ENCODE measurements at places on chromosomes 13 and 19. TPM values are rescaled to one million over a fixed set of nuclear protein-coding genes. Genes with fewer than 3 reads are reported as not detected.

DNA sequence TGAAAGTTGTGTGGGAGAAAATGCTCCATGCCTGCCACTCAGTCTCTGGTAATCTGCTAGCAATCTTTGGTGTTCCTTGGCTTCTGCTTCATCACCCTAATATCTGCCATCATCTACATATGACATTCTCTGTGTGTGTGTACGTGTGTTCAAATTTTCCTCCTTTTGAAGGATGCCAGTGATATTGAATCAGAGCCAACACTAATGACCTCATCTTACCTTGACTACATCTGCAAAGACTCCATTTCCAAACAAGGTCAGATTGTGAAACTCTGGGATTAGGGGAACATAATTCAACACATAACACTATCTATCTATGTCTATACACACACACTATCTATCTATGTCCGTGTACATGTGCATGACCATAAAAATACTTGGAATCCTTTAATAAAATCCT, 81.4 kb upstream of the IRS2 start:
- DNase-seq = no peak

GRCh38 chr19:49854378-49855263, 3.7 kb downstream of the PTOV1 start:
- DNase-seq = no peak

GRCh38 chr13:52414963-52415362, 9.0 kb upstream of the THSD1 start:
- DNase-seq = no peak

- DNase-seq = peak; percentile 43
These were observed 45.8 kb downstream of the GGACT start for GRCh38 chr13:100542826-100543156.

- no peak for DNase-seq
These were observed 587 bp downstream of the B9D2 start for GRCh38 chr19:41363371-41363752.

DNA sequence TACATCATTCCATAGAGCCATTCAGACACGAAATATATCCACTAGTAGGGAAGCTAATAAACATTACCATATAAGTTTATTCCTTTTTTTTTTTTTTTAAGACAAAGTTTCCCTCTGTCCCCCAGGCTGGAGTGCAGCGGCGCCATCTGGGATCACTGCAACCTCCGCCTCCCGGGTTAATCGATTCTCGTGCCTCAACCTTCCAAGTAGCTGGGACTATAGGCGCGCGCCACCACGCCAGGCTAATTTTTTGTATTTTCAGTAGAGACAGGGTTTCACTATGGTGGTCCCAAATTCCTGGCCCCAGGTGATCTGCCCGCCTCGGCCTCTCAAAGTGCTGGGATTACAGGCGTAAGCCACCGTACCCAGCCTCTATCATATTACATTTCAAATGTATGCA, 612 bp upstream of the ZNF154 start:
- DNase-seq = no peak

DNA sequence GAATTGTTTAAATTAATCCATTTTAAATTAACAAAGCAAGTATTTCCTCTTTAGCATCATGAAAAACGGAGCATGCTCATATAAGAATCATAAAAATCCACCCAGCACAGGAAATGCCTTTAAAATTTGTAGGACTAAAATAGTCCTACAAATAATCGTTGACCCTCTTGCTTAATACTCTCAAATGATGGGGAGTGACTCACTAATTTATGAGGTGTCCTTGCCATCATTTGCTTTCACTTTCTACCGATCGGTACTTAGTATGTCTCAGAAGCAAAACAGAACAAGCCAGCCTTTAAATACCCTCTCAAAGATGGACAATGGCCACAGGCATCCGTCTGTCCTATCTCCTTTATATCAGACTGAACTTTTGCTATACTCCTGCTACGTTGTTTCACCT, 97.2 kb downstream of the SUCLA2 start:
- no peak for DNase-seq

DNA sequence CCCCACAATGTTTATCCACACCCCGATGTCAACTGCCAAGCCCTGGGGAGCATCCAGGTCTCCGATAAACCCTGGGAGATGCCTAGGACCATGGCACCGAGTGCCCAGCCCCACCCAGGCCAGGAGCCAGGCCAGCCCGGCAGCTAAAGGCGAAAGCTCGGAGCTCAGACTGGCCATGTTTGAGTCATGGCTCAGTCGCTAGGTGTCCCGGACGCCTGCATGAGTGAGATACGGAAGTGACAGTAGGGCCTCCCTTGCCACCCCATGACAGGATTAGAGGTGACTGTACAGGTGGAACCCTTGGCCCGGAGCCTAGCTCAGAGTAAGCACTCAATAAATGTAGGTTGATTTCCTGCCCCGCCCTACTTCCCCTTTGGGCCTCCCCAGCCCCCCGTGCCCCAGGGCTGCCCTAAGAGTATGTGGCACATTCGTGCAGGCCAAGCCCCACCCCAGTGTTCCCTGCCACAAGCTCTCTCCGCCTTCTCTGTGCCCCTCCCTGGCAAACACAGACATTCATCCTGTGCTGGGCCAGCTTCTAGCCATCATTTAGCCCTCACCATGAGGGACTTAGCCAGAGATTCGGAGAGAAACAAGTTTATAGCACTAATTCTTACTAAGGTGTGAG, 5.8 kb upstream of the TPM4 start:
- peak; percentile 94 for DNase-seq

DNA sequence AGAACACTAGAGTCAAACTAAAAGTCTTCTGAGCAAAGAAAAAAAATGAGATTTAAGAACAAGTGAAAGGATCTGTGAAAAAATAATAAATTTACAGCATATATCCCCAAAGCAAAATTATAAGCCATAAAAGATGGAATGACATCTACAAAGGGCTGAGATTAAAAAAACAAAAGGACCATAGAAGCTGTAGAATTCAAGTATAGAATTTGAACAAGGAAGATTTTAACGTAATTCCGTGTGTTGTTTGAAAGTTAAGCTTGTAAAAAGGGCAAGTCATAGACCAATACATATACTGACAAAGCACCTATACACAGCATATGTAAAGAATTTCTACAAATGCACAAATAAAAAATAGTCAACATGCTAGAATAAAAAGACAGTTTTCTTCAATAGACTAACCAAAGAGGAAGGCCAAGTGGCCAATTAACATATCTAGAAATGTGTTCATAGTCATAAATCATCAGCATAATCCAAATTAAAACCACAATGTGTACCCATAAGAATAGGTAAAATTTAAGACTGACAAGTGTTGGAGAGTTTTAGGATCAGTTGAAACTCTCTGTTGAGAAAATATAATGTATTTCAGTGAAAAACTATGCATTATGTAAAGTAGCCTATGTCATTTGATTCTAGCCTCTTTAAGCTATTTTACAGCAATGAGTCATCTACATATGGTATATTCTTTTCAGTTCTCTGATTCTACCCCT, 674.9 kb downstream of the OLFM4 start:
- no peak for DNase-seq

GRCh38 chr19:1173159-1173844, 766 bp downstream of the SBNO2 start:
- DNase-seq = peak; percentile 51

GRCh38 chr13:36919171-36919832, 736 bp downstream of the SMAD9 start:
- peak; percentile 39 for DNase-seq

DNA sequence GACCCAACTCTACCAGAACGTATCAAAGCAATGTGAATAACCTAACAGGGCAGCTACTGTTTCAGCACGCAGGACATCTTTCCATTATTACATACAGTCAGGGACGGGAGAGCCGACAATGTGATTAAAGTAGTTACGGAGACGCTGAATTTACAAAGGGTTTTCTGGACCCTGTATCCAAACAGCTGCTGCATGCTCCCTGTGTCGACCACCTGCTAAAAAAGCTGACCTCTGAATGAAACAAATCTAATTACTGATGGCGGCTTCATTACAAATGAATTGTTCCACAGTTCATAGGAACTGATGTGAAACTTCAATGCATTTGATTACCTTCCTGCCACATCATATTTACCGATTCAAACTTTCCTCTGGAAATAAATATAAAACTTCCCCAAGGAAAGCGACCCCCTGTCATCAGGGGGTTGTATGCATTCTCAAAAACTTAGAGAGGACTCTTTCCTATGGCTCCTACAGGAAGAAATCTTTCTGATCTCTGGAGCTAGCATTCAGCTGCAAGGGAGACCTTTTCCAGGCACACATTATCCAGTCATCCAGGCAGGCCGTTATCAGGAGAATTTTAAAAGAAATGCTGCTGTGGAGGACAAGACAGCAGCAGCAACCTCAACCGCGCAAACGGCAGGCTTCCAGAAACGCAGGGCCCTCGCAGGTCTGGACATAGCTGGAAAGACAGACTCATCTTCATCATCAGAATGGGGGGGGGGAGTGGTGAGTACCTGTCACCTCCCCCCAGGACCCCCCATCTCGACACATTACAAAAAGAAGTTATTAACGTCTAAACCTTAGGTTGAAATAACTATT, 3.1 kb downstream of the EFNB2 start:
- no peak for DNase-seq

GRCh38 chr19:31678421-31678820, 329.2 kb upstream of the TSHZ3 start:
- DNase-seq = no peak

DNA sequence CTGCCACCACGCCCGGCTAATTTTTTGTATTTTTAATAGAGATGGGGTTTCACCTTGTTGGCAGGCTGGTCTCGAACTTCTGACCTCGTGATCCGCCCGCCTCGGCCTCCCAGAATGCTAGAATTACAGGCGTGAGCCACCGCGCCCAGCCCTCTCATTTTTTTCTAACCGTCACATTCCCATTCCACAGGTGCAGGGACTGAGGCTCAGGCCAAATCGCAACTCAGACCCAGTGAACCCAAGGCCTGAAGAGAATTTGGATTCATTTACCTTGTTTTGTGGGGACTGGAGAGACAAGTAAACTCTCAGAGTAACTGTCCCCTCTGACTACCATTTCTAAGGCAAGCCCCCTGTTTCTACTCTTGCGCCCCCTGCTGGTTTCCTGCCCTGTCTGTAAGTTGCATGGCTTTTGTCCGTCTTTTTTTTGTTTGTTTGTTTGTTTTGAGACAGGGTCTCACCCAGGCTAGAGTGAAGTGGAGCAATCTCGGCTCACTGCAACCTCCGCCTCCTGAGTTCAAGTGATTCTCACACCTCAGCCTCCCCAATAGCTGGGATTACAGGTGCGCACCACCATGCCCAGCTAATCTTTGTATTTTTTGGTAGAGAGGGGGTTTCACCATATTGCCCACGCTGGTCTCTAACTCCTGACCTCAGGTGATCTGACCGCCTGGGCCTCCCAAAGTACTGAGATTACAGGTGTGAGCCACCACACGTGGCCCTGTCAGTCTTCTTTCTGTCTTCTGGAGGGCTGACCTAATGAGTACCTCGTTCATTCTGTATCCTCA, 2.3 kb upstream of the STRN4 start:
- DNase-seq = peak; percentile 76

DNA sequence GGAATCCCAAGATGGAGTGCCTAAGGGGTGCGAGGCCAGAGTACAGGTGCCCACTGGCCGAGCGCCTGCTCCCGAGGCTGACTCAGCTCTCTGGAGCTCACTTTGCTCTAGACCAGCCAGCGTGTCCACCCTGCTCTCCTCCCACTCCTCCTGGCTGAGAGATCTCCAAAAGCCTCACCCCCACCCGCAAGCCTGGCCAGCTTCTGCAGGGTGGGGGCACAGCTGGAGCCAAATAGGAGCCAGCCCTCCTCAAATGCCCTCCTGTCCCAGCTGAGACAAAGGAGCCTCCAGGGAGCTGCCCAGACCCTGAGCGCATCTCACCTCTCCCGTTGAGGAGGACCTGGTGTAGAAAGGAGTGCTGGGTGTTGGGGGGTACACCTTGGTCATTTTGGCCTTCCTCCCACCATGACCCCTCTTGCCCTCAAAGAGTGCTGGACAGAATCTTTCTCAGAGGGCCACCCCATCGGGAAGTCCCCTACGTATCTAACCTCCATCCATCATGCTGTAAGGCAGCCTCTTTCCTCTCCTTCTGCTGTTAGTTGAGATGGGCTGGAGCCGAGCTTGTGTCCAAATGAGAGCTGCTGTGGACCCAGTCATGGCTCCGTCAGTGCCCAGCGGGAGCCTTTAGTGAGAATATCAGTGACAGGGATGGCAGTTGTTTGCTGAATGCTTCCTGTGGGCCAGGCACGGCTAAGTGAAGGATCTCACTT, 123.9 kb upstream of the VSTM2B start:
- DNase-seq = no peak

DNA sequence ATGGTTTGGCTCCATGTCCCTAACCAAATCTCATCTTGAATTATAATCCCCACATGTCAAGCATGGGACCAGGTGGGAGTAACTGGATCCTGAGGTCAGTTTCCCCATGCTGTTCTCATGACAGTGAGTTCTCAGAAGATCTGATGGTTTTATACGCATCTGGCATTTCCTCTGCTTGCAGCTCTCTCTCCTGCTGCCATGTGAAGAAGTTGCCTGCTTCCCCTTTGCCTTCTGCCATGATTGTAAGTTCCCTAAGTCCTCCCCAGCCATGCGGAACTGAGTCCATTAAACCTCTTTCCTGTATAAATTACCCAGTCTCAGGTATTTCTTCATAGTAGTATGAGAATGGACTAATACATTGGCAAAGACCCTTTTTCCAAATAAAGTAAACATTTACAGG, 96.8 kb downstream of the TSHZ3 start:
- DNase-seq = no peak

- no peak for DNase-seq
These were observed 33.2 kb downstream of the UNC13A start for GRCh38 chr19:17654993-17655392.

GRCh38 chr13:99406799-99407201, 94.5 kb upstream of the TM9SF2 start:
- DNase-seq = no peak

GRCh38 chr19:8988204-8988603, 22.0 kb downstream of the MUC16 start:
- no peak for DNase-seq

DNA sequence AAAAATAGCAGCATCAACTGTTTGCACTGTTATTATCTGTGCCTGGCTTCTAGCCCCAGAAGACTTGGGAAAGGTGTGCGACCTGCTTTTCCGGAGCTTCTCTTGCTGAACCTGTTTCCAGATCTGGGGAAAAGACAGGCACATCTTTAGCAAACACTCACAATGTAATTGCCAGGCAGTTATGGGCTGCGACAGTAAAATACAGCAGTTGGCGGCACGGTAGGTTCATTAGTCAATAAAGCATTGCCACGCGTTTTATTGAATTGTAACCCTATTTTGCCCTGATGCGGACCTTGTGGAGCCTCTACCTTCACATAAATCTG, 223.7 kb upstream of the TSHZ3 start:
- DNase-seq = no peak

- no peak for DNase-seq
These were observed 235.1 kb upstream of the MIR17HG start for GRCh38 chr13:91112201-91112923.

Gene UBE2L5
- total RNA-seq = not detected

Gene ZNF813
- total RNA-seq = 1.4 TPM

Gene ZNF121
- total RNA-seq = 18.7 TPM

Gene KXD1
- 30.8 TPM for total RNA-seq

Gene ZNF536
- 13.4 TPM for total RNA-seq

Gene HDGFL2
- total RNA-seq = 26.8 TPM

Gene IGFL3
- total RNA-seq = not detected

Gene HRC
- not detected for total RNA-seq

Gene NDFIP2
- 8.9 TPM for total RNA-seq

Gene ZNF497
- total RNA-seq = not detected

Gene FXYD5
- 49.7 TPM for total RNA-seq

Gene STOML3
- total RNA-seq = not detected

Gene IRGC
- not detected for total RNA-seq

Gene MPND
- 2.2 TPM for total RNA-seq
